GOT3 (cell line): ENCODE measurements at places on chromosomes 7 and 10.

DNA sequence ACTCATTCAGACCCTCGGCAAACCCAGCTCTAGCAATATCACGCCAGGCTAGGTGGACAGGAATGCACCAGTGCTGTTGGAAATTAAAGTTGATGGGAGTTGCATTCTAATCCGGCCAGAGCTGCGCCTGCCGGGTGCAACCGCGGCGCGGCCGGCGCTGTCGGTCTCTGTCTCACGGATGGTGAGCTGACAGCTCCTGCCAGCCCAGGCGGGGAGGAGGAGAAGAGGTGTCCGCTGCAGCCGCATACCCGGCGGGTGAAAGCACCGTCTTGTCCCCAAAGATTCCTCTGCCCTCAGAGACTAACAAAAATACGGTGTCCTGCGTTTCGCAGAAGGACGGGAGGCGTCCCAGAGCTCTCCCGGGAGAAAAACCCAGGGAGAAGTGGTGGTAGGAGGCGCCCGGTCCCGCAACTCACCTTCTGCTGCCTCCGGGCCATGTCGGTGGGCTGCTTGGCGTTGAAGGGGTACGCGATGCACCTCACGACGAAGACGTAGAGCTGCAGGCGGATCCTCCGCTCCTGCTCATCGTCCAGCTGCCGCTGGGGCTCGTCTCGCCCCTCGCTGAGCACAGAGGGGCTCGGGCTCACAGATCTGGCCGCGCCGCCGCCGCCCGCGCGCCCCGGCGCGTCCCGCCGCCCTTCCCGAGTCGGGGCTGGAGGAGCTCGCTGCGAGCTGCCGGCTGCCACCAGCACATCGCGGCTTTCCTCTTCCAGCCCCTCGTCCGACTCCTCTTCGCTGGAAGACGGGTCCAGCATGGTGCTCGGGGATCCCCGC is 490 bp downstream of the CADPS2 start:
- DNase-seq = peak; percentile 21

GRCh38 chr10:15705298-15705697 is 14.4 kb downstream of the ITGA8 start:
- no peak for DNase-seq

- no peak for DNase-seq
Measured at GRCh38 chr10:88361494-88361893, 221.6 kb downstream of the RNLS start.

- DNase-seq = no peak
Measured at GRCh38 chr10:78584266-78584665, 484.5 kb upstream of the ZMIZ1 start.

DNA sequence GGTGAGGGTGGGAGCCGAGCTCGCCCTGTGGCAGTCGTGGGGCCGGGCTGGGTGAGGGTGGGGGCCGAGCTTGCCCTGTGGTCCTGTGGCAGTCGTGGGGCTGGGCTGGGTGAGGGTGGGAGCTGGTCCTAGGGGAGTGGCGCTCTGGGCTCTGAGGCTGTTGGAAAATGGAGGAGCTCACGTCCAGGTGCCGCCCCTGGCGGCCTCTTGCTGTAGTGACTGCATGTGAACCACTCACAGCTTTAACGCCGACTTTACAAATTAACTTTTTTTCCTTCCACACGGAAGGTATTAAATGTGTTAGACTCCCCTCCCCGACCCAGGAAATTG is 312.6 kb downstream of the WDR37 start:
- DNase-seq = no peak

- no peak for DNase-seq
Measured at GRCh38 chr10:111522141-111522540, 445.3 kb downstream of the ADRA2A start.

- DNase-seq = no peak
Measured at GRCh38 chr10:69367469-69367868, 49.2 kb downstream of the TACR2 start.

DNA sequence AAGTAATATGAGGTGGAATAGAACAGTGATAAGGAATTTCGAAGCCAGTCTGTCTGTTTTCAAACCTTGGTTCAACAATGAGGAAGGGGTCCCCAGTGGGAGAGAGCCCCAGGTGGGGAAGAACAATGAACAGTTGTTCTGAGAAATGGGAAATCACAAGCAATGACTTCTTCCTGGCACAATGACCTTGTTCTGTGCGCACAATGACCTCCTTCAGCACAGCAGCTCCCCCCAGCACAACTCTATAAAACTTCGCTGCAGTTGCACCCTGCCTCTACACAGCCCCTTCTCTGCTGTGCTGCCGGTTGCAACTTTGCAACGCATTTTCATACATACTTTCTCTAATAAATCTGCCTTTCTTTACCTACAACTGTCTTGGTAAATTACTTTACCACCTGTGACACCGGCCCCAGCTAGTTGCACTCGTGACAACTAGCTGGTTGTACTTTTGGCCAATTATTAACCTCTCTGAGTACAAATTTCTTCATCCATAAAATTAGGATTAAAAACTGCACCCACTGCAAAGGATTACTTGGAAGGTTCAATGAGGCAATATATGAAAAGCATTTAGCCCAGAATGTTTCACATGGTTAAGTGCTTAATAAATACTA is 40.5 kb downstream of the ASB4 start:
- DNase-seq = no peak

- DNase-seq = no peak
Measured at GRCh38 chr7:77904252-77904651, 105.7 kb downstream of the PHTF2 start.

- no peak for DNase-seq
Measured at GRCh38 chr10:70055550-70055949, 2.9 kb downstream of the MACROH2A2 start.

DNA sequence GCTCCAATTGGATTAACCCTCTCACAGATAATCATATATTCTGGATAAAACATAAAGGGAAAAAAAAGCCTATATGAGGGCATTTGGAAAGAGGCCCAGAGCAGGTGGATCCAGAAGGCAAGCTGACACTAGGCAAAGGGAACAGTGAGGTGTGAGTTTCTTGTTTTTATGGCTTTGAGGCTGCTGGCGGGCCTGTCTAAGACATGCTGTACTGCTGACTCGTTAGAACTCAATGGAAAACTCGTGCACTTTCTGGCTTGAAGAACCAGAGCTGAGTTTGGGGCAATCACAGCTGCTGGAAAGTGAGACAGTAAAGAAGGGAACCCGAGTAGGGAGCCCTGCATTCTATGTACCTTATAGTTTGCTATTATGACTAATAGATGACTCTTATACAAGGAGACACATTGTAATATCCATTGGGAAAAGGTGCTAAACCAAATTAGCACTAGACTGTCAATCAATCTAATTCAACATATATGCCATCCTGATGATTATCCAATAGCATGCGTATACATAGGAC is 637.1 kb downstream of the GATA3 start:
- DNase-seq = no peak

DNA sequence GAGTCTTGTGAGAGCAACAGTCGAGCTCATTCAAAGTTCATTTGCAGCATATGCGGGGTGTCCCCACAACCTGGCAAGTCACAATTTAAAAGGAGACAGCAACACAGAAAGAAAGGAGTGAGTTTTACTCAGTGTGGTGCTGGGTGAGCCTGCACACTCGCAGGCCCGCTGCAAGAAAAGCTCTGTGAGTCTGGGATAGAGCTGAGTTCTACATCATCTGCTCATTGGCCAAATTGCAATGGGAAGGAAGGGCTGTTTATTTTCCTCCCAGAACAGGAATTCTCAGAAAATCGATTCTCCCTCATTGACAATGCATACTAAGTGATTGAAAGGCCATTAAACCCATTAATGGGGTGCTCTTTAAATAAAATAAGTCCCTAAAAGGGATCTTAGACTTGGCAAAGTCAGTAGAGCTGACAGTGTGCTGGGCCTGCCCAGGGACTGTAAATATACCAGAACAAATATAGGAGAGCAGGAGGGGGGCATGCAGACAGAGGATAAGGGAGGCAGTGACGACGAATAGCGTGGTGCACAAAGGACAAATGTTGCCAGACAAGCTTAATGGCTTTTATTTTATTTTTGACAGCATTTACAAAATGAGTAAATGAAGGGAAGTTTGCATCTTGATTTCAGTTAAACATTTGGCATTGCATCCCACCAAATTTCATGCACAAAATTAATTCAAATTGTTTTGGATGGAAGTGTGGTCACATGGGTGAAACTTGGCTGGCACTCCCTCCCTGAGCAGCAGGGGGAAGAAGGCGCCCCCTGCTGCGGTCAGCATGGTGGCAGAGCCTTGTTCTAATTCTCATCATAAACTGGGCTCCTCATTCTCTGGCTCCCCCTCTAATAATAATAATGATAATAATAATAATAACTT is 215.7 kb downstream of the SNX10 start:
- DNase-seq = no peak

DNA sequence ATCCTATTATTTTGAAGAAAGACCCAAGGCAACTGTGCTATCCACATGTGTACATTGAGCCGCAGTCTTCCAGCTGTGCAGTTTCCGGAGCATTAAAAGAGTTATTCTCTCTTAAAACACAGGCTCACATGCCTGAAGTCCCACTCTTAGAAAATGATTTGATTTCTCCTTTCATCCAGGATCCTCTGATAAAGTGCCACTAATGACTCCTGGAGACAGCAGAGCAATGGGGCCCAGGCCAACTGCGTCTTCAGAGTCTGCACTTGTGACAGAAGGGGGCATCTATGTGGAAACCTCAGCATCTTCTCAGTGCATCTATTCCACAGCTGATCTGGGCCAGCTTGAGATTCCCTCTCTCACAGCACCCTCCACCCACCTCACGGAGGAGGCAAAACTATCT is 482.1 kb upstream of the AKR1E2 start:
- no peak for DNase-seq

DNA sequence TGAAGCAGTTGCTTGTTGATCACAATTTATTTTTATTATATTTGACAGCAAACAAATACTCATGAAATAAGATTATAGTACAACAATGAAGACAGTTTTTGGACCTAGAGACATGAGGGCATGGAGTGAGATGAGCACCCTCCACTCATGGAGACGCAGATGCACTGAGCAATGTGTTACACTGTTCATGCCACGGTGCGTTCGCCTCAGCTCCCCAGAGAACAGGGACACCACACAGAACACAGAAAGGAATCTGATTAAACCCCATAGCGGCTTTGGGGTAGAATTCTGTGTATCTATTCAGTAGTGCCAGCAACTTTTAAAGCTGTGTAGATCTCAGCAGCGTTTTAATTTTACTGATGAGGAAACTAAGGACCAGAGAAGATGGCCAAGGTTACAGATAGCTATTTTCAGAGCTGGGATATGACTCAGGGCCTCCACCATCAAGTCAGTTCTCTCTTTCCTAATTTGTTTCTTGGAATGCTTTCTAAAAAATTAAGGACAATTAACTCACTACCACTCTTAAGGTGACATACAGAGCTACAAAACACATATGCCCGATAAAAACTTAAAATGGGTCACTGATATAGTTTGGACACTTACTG is 33.6 kb downstream of the FAM25A start:
- no peak for DNase-seq

GRCh38 chr7:142024547-142024946 is 28.9 kb downstream of the MGAM start:
- DNase-seq = no peak

DNA sequence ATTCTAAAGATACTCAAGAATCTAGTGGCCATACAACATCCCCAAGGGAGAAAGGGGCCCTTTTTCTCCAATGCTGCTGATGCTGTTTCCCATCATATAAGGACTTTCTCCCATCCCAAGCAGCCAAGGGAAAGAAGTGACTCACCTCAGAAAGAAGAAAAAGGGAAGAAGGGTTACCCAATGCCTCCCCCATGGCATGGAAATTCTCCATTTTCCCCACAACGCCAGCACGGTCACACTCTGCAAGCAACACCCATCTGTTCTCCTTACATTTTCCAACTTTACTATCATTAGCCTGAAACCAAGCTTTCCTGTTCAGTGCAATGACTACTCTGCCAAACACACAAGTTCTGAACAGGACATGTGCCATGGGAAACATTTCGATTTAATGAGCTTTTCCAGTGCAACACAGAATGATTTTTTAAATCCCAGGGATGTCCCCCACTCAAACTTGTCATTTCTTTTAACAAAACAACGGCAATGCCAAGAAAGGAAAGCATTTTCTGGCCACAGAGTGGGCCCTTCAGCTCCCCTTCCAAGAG is 67.9 kb downstream of the PTPRN2 start:
- no peak for DNase-seq

DNA sequence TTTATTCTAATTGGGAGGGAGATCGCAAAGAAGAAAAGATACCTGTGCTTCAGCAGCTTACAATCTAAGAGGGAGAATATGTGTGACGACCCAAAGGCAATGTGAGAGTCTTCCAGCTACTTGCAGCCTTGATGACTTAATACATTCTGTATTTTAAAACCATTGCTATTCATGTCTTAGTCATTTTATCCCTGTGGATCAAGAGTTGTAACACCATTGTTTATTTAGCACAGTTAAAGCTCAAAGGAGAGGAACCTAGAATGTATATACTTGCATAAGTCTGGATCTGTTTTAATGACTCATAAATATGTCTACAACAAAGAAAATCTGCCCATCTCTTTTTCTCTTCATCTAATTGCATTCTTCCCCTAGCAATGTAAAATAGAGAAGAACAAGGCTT is 117.9 kb upstream of the DLX6 start:
- no peak for DNase-seq

GRCh38 chr10:13340626-13341376 is 7.3 kb downstream of the SEPHS1 start:
- no peak for DNase-seq

DNA sequence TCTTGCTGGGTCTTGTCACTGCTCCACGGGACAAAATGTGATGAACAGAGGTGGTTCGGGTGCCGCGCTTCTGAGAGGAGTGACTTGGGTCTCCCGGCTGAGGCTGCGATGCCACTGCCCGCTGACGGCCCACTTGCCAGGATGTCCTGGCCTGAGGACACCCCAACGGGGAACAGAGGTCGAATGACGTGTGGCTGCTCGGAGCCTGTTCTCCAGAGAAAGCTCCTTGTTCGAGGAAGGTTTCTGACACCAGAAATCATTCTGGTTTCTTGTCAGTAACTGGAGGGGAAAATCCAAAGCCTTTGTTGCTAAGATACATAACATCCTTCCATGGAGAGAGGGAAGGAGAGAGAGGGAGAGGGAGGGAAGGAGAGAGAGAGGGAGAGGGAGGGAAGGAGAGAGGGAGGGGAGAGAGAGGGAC is 236.4 kb downstream of the WDR37 start:
- DNase-seq = no peak

- DNase-seq = no peak
Measured at GRCh38 chr7:81150951-81151361, 232.1 kb upstream of the SEMA3C start.

- no peak for DNase-seq
Measured at GRCh38 chr7:18808026-18808425, 309.4 kb downstream of the TWIST1 start.

DNA sequence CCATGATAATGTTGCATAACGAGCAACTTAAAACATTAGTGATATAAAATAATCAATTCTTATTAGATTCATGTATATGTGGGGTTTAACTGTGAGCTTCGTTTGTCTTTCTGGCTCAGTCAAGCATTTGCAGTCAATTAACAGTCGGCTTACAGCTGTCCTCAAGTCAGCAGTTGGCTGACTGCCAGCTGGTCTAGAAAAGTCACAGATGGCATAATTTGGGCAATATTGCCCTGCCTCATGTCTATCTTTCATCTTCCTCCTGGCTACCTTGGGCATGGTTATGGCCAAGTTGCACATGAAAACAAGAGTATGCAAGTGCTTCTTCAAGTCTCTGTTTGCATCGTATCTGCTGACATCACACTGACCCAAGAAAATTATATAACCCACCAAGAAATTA is 186.1 kb upstream of the ZWINT start:
- no peak for DNase-seq

- no peak for DNase-seq
Measured at GRCh38 chr10:3749600-3749999, 35.4 kb downstream of the KLF6 start.
